ENCODE measurements at places on chromosomes 13 and 19.

DNA sequence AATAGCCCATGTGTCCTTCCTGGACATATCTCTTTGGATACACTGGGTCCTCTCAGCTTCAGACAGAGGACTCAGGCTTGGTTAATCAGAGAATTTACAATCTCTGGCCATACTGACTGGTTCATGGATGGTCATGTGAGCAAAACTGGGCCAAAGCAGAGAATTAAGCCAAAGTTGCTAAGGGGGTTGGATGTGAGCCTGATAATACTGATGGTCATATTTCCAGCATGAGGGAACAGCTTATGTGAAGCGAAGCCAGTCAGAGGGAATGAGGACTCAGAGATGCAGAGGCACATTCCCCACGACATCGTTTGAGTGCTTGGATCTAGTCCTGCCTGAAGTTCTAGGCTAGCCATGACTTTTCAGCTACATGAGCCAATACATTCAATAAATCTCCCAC, 22.0 kb upstream of the LRRC4B start:
- DNase-seq: no peak

GRCh38 chr19:43983544-43983911, 460 bp upstream of the ZNF155 start:
- DNase-seq: no peak

DNA sequence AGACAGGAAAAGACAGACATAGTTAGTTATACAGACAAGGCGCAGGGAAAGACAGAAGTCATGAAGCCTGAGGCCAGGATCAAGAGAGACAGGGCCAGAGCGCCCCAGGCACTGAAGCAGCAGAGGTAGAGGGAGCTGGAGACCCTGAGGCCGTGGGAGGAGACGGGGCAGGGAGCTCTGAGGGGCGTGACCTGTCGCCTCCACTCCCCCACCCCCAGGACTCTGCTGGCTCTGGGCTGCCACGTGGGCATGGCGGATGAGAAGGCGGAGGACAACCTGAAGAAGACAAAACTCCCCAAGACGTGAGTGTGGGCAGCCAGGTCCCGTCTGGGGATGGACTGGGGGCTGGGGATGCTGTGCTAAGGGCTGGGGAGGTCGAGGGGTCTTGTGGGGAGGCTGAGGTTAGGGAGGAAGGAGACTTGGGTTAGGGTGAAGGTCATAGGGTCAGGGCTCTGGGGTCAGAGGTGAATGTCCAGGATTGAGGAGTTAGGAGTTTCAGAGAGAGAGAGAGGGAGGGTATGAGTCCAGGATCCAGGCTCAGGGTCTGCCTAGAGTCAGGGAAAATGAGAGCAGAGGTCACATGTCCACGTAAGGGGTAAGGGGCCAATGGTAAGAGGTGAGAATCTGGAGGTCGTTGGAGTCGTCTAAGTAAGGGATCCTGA, 31.1 kb downstream of the RYR1 start:
- DNase-seq: no peak

- DNase-seq: no peak
Observed at GRCh38 chr13:27842571-27842970, 50.3 kb downstream of the GSX1 start.

- DNase-seq: no peak
Observed at GRCh38 chr19:5309438-5310204, 31.0 kb downstream of the PTPRS start.

- peak; percentile 48 for DNase-seq
Observed at GRCh38 chr13:23985839-23986238, 88.5 kb upstream of the C1QTNF9B start.

- peak; percentile 5 for DNase-seq
Observed at GRCh38 chr19:11984986-11985385, 20.1 kb downstream of the ZNF763 start.
